ENCODE measurements at places on chromosomes 7 and 10.

DNA sequence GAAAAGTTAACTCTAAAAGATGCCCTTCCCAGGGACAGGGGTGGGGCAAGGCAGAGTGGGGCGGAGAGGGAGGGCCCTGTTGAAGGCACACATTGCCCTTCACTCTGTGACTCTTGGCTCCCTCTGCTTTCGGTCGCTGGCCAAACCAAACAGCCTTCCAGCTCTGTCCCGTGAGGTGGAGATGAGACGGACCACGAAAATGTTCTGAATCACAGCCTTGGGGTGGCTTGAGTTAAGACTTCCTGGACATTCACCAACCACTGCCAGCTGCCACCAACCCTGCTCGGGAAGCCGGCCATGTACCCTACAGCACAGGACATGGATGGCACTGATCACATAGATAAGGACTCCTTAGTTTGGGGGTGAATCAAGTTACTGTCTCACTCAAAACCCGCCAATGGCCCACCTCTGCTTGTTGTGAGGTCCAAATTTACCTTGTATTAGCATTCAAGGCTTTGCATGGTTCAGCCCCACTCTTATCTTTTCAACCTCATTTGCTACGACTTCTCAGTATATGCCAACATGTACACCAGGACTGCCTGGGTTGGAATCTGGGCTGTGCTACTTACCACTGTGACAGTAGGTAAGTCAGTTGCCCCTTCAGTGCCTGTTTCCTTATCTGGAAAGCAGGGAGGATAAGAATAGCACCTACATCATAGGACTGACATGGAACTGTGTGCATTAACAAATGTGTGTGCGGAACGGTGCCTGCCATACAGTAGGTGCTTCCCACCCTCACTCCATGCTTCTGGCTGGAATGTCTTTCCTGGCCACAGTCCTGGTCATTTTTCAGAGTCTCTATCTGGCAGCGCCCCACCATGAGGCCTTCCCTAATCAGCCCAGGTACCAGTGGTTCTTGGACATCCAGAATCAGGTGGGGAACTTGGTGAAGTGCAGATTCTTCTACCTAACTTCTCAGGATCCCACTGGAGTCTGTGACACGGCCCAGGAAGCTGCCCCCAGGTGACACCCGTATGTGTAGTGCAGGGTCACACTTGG is 28.0 kb downstream of the ITPRIP start:
- no peak for DNase-seq

DNA sequence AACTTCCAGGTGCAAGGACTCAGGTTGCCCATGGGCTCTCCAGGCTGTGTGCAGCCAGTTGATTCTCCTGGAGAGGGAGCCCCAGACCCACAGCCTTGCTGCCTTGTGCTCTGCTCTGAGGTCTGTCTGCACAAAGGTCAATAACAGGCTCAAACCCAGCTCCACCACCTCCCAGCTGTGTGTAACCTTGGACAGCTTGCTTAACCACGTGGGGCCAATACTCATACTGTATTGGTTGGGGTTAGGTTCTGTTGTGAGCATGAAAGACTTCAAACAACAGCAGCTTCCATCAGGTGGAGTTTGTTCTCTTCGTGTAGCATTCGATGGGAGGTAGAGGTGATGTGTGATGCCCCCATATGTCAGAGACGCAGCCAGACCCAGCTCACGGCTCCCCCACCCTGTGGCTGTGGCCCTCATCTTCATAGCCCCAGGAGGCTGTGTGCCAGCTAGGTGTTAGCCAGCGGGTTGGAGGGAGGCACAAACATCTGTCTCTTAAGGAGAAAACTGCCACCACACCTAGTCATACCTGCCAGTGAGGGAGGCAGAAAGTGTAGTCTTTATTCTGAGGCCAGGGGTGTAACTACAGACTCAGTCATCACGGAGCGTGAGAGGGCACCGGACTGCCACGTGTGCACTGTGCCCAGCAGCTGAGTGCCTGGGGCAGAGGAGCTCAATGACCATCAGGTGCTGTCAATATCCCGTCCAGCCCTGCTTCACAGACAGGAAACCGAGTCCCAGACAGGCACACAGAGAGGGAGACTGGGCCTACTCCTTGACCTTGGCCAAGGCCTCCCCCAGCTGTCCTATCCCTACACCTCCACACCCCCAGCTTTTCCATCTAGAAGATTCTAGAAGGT is 8.1 kb upstream of the POLD2 start:
- DNase-seq, result no peak

DNA sequence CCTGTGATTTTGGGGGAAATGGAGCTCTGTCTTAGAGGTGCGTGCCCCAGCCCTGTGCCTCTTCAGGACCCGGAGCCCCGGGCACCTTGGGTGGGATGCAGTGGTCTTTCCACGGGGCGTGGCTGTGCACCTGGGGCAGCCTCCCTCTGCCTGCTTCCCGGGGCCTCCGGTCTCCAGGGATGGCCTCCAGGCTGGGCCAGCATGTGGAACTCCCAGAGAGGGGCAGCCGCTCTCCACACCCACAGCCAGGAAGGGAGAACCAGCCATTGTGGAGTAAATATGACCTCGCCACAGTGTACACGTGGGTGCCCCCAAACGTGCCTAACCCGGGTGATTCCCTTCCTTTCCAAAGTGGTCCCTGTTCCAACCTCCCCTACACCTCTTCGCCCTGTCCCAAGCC is 52.6 kb downstream of the JAKMIP3 start:
- no peak for DNase-seq

- no peak for DNase-seq
Observed at GRCh38 chr10:132912713-132913558, 29.4 kb downstream of the CFAP46 start.

- DNase-seq, result peak; percentile 84
Observed at GRCh38 chr7:3042861-3043489, 692 bp downstream of the CARD11 start.

DNA sequence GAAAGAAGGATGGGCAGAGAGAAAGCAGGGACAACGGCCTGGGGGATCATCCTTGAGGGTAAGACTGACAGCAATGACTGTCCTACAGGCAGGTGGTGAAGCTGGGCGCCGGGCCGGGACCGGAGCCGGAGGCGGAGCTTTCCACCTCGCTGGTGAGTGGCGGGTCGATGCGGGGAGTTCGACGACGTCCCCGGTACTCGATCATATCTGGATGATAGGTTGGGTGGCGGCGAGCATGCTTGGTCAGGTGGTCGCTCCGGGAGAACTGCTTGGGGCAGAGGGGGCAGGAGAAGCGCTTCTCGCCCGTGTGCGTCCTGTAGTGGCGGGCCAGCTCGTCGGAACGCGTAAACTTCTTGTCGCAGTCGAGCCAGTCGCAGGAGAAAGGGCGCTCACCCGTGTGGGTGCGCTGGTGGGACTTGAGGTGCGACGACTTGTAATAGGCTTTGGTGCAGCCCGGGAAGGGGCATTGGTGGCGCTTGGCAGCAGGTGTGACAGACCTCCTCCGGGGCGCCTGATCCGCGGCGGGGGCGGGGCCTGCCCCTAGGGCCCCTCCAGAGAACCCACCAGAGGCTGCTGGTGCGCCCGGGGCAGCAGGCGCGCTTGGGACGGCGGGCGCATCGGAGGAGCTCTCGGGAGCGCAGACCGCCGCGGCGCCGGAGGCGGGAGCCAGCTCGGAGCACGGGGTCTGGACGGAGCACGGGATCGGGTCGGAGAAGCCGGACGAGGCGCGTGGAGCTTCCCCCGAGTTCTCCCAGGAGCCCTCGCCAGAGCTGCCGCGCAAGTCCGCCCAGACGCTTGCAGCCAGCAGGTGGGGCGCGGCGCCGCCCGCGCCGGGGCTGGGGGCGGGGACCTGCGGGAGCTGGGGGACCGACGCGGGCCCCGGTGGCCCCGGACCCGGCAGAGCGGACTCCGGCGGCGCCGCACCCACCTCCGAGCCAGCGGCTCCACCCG is 752 bp downstream of the KLF14 start:
- peak; percentile 22 for DNase-seq

DNA sequence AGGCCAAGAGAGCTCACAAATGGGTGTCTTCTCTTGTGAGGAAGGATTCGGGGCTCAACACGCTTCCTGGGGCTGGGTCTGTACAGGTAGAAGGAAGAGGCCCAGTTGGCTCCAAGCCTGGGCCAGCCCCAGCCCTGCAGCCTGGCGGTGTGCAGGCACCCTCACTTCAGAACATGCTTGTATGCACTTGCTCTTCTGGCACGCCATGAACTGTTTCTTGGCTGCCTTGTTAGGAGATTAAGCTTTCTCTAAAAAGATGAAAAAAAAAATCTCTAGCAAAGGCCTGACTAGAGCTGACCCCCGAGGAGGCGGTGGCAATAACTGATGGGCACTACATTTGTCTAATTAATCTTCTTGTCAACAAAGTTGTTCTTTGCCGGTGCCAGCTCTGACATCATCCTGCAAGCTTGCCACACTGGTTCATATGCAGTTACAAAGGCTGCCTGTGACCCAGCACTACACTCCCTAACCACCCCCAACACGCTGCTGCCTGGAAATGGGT is 94.7 kb downstream of the WDR11 start:
- DNase-seq, result no peak

- peak; percentile 90 for DNase-seq
Observed at GRCh38 chr10:110425684-110426293, 71.9 kb upstream of the DUSP5 start.

GRCh38 chr10:5508161-5508604 is 8.8 kb upstream of the CALML5 start:
- no peak for DNase-seq

DNA sequence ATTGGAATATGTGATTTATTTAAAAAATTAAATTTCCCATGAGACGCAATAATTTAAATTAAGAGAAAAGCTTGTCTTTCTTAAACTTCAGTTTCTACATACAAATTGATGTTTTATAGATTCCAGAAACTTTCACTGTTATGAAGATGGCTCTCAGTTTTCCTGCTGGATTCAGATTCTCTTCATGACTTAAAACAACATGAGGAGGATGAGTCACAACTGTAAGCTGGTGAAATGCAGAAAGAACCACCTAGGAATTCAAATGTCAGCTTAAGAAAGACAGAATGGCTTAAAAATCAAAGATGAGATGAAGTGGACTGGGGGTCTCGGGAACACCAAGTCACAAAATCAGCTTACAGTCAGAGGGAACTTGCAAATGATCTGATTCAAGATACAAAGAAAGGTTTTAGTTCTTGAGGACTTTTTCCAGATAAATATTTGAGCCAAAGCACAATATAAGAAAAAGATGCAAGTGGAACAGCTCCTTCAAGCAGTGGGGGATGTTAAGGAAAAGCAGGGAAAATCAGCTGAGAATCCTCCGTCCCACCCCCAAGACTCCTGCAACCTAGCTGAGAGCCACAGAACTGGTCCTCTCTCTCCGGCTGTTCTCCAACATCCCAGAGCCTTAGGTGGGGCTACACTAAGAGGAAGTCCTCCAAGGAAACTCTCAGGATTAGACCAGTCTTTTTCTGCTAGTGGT is 279.8 kb downstream of the KCNMA1 start:
- no peak for DNase-seq

- DNase-seq, result no peak
Observed at GRCh38 chr10:102480396-102480795, 22.1 kb downstream of the ACTR1A start.

Measured in activated CD4-positive, alpha-beta T cell treated with anti-CD3 and anti-CD28 coated beads, Interleukin-2, Interleukin-6, amounts not matched to agents 100 ng/mL and 50 ng/mL, durations not matched to agents 16 hours and 8 hours (primary cell).